Activated CD4-positive, alpha-beta T cell treated with anti-CD3 and anti-CD28 coated beads for 36 hours (primary cell): ENCODE measurements at places on chromosomes 7 and 10. TPM values are rescaled to one million over a fixed set of nuclear protein-coding genes. Genes with fewer than 3 reads are reported as not detected.

- no peak for DNase-seq
- no peaks in the 10 kb centered on the region for H3K36me3 ChIP-seq
- no peak overlapping the region for H3K27ac ChIP-seq
- no peaks in the 10 kb centered on the region for H3K4me1 ChIP-seq
- no peak overlapping the region for H3K4me3 ChIP-seq
These were observed 318.5 kb downstream of the DOCK4 start for GRCh38 chr7:111887734-111888133.

DNA sequence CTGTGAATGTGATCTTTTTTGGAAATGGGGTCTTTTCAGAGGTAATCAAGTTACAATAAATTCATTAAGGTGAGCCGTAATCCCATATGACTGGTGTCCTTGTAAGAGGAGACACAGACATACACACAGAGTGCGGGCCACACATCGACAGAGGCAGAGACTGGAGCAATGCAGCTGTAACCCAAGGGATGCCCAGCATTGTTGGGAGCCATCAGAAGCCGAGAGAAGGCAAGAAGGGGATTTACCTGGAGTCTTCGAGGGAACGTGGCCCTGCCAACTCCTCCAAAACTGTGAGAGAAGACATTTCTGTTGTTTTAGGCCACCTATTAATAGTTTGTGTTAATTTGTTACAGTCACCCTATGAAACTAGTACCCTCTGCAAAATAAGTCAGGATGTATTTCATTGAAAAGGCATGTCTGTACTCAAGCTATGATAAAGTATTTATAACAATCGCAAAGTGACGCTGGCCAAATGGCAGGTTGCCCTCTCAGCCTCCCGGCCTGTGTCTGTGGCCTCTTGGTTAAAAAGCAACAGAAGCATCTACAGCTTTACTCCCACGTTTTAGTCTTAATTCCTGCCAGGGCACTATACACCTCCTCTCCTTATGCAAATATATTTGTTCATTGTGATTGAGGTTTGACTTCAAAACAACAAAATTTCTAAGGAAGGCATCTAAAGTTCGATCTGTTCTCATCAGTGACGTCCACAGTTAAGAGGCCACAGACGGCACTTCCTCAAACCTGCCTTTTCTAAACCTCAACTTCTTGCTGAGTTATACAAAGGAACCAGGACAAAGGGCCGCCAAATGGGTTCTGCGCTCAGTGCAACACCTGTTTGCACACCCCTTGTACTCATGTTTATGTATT is 46.8 kb downstream of the HIPK2 start:
- H3K4me3 ChIP-seq = peak overlapping the region; percentile 4
- H3K27ac ChIP-seq = peak overlapping the region; percentile 66
- peaks cover 18% of the 10 kb centered on the region for H3K36me3 ChIP-seq

DNA sequence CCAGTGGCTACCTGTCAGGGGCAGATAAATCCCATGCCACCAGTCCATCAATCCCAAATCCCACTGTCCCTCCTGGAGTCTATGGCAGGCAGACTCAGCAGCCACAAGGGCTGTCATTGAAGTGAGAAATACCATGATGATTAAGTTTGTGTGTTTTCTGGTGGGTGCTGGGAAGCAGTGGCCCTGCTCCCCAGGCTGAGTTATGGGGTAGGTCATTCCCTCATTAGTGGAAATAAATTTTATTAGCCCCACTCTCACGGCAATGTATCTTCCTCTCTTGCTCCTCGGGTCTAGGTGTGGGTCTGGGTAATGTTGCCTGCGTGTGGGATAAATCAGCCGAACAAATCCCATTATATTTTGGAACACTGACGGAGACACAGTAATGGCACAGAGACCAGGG is 76.8 kb downstream of the PLXNA4 start:
- H3K4me3 ChIP-seq = no peak overlapping the region
- H3K27me3 ChIP-seq = no peaks in the 10 kb centered on the region
- no peaks in the 10 kb centered on the region for H3K4me1 ChIP-seq
- no peak for DNase-seq
- H3K36me3 ChIP-seq = no peaks in the 10 kb centered on the region
- H3K27ac ChIP-seq = no peak overlapping the region

DNA sequence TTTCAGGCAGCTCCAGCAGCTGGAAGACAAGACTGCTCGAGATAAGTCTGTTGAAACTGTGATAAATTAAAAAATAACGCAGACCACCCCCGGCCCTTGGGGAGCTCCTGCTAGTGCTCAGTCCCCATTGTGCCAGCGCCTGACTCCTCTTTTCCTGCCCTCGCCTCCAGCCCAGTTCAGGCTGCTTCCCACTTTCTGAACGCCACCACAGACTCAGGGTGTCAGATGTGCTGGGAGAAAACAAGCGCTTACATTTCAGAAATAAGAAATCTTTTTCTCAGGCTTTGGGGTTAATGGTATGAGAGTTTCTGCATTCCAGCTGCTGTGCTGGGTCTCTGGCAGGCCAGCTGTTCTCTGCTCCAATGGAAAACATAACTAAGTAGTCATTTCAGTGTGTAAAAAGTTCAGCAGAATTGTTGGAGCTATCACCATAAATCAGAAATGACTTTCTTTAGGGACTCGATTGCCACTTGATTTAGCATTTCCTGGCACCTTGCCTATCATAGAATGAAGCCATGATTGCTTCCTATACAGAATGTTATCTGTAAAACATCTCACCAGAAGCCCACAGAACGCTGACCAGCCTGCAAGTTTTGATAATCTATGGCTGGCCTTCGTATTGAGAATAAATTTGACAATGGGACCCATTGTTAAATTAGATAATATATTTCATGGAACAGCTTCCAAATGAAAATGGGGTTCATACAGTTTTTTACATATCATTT is 257.0 kb upstream of the ZNF32 start:
- peaks cover 2% of the 10 kb centered on the region for H3K27me3 ChIP-seq
- no peak overlapping the region for H3K4me3 ChIP-seq
- no peak for DNase-seq
- H3K36me3 ChIP-seq = no peaks in the 10 kb centered on the region

DNA sequence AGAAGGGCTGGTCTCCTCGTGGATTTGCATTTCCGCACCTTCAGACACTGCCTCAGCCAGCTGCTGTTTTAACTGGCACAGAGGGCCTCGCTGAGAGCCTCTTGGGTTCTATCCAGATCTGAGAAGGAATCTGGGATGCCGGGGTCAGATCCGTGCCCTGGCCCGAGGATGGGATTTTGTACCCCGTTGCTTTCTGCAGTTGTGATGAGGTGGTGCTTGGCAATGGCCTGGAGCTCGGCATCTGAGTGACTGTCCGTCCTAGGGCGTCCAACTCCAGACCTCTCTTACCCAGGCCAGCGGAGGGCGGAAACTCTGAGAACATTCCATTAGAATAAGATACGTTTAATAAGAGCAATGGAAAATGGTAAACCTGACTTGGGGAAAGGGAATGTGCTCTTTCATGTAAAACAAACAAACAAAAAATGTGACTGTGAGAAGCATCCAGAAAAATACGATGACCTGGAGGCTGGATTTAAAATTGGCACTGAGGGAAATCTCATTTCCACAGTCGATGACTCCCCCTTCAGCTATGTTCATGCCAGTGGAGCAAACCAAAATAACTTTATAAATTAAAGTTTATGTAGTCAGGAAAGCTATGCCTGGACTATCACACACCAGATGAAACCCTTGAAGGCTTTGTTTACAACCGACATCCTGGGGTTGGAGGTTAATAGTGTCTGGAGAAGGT is 39.6 kb downstream of the GRK5 start:
- H3K36me3 ChIP-seq = peaks cover 3% of the 10 kb centered on the region
- no peaks in the 10 kb centered on the region for H3K27me3 ChIP-seq
- no peak for DNase-seq

GRCh38 chr7:24975644-24976260 is 4.2 kb downstream of the OSBPL3 start:
- no peak for DNase-seq
- peaks cover 71% of the 10 kb centered on the region for H3K4me1 ChIP-seq
- no peak overlapping the region for H3K4me3 ChIP-seq
- no peaks in the 10 kb centered on the region for H3K27me3 ChIP-seq
- H3K36me3 ChIP-seq = peaks cover 12% of the 10 kb centered on the region

- H3K27me3 ChIP-seq = no peaks in the 10 kb centered on the region
- H3K36me3 ChIP-seq = peaks cover 36% of the 10 kb centered on the region
- peak; percentile 37 for DNase-seq
- no peak overlapping the region for H3K4me3 ChIP-seq
These were observed 78.4 kb downstream of the CUL2 start for GRCh38 chr10:35011771-35012191.

- H3K27ac ChIP-seq = peak overlapping the region; percentile 6
- peaks cover 67% of the 10 kb centered on the region for H3K27me3 ChIP-seq
- H3K4me1 ChIP-seq = peaks cover 41% of the 10 kb centered on the region
- H3K4me3 ChIP-seq = peak overlapping the region; percentile 69
- no peak for DNase-seq
These were observed 557 bp downstream of the HOXA11 start for GRCh38 chr7:27184337-27185012.

DNA sequence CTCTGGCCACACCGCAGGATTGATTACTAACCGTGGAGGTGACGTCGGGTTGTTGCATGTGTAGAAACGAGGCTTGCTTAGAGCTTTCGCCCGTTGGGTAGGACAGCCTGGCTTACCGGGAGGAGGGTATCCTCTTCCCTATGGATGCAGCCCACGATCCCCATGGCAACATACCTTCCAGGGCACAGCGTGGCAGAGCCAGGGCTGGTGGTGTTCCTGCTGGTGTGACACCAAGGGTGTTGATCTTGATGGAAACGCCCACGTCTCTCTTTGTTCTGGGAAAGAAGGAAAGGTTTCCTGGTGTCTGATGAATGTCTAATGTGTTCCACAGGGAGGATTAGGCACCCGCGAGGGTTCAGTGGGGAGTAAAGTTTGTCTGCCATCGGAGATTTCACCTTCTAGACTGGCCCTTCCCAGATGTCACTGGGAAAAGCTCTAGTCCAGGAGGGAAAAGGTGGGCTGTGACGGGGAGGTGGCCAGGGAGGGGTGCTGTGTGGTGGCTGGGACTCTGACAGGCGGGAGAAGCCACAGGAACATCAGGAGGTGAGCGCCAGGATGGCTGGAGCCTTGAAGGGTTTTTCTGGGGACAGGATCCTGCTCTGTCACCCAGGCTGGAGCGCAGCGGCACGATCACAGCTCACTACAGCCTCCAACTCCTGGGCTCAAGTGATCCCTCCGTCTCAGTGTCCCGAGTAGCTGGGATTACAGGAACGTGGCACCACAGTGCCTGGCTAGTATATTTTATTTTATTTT is 102.1 kb downstream of the CUX1 start:
- H3K27ac ChIP-seq = no peak overlapping the region
- H3K4me3 ChIP-seq = no peak overlapping the region
- H3K4me1 ChIP-seq = peaks cover 10% of the 10 kb centered on the region
- H3K36me3 ChIP-seq = peaks cover 12% of the 10 kb centered on the region

GRCh38 chr10:24850727-24851296 is 101.6 kb downstream of the PRTFDC1 start:
- H3K4me3 ChIP-seq = no peak overlapping the region
- H3K4me1 ChIP-seq = peaks cover 7% of the 10 kb centered on the region
- no peak overlapping the region for H3K27ac ChIP-seq
- no peak for DNase-seq
- H3K27me3 ChIP-seq = no peaks in the 10 kb centered on the region
- no peaks in the 10 kb centered on the region for H3K36me3 ChIP-seq

GRCh38 chr7:37988721-37989650 is 68.5 kb downstream of the EPDR1 start:
- no peak overlapping the region for H3K4me3 ChIP-seq
- H3K36me3 ChIP-seq = no peaks in the 10 kb centered on the region
- H3K27ac ChIP-seq = no peak overlapping the region

DNA sequence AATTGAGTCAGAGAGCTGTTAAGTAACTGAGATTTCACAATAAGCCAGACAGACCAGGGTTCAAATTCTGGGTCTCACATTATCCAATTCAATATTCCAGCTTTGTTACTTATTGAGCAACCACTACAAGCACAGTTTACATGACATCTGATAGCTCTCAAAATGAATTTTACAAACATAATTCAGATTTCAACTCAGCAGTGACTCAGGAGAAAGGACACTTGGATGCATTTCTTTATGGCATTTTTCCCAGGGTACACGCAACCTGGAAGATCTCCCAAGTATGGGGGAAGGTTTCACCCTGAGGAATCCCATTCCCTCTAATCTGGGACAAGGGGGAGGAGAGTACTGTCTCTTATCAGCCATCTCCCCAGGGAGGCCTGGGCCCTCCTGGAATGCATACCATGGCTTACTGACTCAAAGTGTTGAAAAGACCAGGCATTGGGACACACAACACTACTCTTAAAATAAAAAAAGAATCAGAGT is 102.4 kb downstream of the CFTR start:
- no peak for DNase-seq
- no peaks in the 10 kb centered on the region for H3K36me3 ChIP-seq
- no peaks in the 10 kb centered on the region for H3K4me1 ChIP-seq
- no peak overlapping the region for H3K4me3 ChIP-seq

- peak overlapping the region; percentile 21 for H3K4me3 ChIP-seq
- peaks cover 6% of the 10 kb centered on the region for H3K36me3 ChIP-seq
- no peak for DNase-seq
- H3K27ac ChIP-seq = no peak overlapping the region
- no peaks in the 10 kb centered on the region for H3K27me3 ChIP-seq
These were observed 1.8 kb upstream of the KIF20B start for GRCh38 chr10:89699581-89700064.

- no peak for DNase-seq
- H3K27ac ChIP-seq = no peak overlapping the region
- peaks cover 30% of the 10 kb centered on the region for H3K27me3 ChIP-seq
- H3K4me3 ChIP-seq = no peak overlapping the region
- peaks cover 23% of the 10 kb centered on the region for H3K4me1 ChIP-seq
These were observed 90.3 kb downstream of the CHN2 start for GRCh38 chr7:29284696-29285443.

GRCh38 chr10:3682745-3683144 is 102.3 kb downstream of the KLF6 start:
- H3K36me3 ChIP-seq = no peaks in the 10 kb centered on the region
- no peak for DNase-seq
- H3K4me1 ChIP-seq = peaks cover 19% of the 10 kb centered on the region
- no peak overlapping the region for H3K27ac ChIP-seq

GRCh38 chr7:17027143-17027788 is 145.5 kb upstream of the AGR3 start:
- no peak overlapping the region for H3K27ac ChIP-seq
- H3K4me1 ChIP-seq = peaks cover 22% of the 10 kb centered on the region
- H3K36me3 ChIP-seq = no peaks in the 10 kb centered on the region
- peaks cover 3% of the 10 kb centered on the region for H3K27me3 ChIP-seq
- no peak for DNase-seq

The GTF2IRD1 gene
- total RNA-seq = 5.3 TPM

The UCN3 gene
- total RNA-seq = not detected

The STEAP4 gene
- not detected for total RNA-seq

The GRM3 gene
- total RNA-seq = not detected

The UNCX gene
- total RNA-seq = not detected

The VENTX gene
- total RNA-seq = not detected

The BAMBI gene
- 0.09 TPM for total RNA-seq

The KCNMA1 gene
- 0.18 TPM for total RNA-seq

The CAMK2B gene
- 1.1 TPM for total RNA-seq

The MTG1 gene
- total RNA-seq = 46.9 TPM

The TUBB8 gene
- total RNA-seq = not detected

The EPO gene
- not detected for total RNA-seq

The MET gene
- total RNA-seq = 0.63 TPM

The ZNF22 gene
- 18.8 TPM for total RNA-seq
